Activated CD4-positive, alpha-beta T cell treated with anti-CD3 and anti-CD28 coated beads, Interleukin-2, amount 10 ng/mL, durations not matched to agents 24 days and 14 days (primary cell): ENCODE measurements at places on chromosomes 2 and 18.

DNA sequence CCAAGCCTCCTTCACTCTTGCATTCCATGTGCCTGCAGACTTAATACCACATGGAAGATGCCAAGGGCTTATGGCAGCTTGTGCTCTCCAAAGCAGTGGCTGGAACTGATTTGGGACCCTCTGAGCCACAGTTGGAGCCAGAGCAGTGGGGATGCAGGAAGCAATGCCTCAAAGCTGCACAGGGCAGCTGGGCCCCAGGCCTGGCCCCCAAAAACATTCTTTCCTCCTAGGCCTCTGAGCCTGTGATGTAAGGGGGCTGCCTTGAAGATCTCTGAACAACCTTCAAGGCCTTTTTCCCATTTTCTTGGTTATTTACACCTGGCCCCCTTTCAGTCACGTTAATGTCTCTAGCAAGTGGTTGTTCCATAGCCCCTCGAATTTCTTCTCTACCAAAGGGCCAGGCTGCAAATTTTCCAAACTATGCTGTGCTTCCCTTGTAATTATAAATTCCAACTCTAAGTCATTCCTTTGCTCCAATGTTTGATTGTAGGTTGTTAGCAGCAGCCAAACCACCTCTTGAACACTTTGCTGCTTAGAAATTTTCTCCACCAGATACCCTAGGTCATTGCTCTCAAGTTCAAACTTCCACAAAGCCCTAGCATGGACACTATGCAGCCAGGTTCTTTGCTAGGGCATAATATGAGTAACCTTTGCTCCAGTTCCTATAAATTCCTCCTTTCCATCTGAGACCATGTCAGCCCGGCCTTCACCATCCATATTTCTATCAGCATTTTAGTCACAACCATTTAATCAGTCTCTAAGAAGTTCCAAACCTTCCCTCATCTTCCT lies 245.0 kb upstream of the RBBP8 start:
- no peaks in the 10 kb centered on the region for H3K36me3 ChIP-seq
- H3K4me3 ChIP-seq, result no peak overlapping the region
- no peaks in the 10 kb centered on the region for H3K27me3 ChIP-seq
- no peak overlapping the region for H3K27ac ChIP-seq
- H3K4me1 ChIP-seq, result no peaks in the 10 kb centered on the region
- DNase-seq, result no peak

DNA sequence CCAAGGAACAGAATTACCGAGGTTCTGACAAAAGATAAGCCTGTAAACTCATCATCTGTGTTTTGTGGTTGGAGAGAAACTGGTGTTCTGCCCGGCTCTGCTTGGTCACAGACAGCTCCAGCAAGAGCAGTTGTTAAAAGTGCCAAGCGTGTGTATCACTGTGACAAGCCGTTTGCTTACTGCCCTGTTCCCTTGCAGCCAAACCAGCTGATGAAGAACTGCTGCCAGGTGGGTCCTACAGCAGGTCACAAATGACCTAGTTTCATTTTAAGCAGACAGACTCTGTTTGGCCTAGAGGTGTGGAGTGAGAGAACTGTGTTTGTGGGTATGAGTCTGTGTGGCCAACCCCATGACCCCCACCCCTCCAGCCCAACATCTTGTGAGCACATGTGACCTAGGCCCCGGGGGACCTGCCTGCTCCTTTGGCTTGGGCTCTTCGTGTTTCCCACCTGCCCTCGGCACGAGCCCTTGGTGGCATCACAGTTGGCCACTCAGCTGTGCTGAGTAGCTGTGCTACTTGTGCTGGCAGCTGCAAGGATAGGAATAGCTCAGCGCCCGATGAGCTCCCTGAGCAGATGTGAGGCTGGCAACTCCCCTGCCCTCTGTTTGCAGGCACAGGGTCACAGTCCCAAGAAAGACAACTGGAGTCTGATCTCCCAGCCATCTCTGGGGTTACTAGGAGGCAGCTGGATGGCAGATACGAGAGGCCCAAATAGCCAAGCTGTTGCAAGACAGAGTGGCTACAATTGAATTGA lies 9.7 kb downstream of the OXER1 start:
- H3K4me3 ChIP-seq, result no peak overlapping the region
- no peak overlapping the region for H3K27ac ChIP-seq
- DNase-seq, result no peak
- H3K4me1 ChIP-seq, result peaks cover 6% of the 10 kb centered on the region

DNA sequence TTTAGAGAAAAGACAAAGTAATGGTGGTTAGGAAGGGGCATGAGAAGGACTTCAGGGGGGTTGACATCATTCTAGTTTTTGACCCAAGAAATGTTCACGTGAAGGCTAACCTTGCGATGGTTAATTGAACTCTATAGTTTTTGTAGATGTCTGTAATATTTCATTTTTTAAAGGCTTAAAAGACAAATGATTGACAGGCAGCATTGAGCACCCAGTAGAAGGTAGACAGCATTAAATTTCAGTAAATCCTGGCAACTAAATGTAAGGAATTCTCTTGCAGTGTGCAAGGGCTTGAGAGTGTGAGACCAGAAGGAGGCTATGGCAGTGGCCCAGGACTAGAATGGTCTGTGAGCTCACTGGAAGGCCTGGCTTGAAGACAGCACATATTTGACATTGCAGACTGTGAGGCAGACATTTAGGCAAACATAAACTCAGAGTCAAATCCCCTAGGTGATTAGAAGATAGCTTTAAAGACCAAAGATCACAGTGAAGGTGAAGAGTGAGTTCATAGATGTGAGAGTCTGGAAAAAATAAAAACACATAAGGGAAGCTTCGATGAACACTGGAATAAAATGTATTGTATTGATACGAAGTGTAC lies 100.1 kb upstream of the MAP4K4 start:
- H3K36me3 ChIP-seq, result no peaks in the 10 kb centered on the region
- H3K27ac ChIP-seq, result no peak overlapping the region
- DNase-seq, result no peak
- H3K4me1 ChIP-seq, result peaks cover 6% of the 10 kb centered on the region
- H3K27me3 ChIP-seq, result no peaks in the 10 kb centered on the region

- H3K4me1 ChIP-seq, result peaks cover 7% of the 10 kb centered on the region
- no peak overlapping the region for H3K27ac ChIP-seq
- peaks cover 41% of the 10 kb centered on the region for H3K27me3 ChIP-seq
- H3K4me3 ChIP-seq, result no peak overlapping the region
Measured at GRCh38 chr2:172420216-172420615, 7.2 kb upstream of the ITGA6 start.

- no peak overlapping the region for H3K27ac ChIP-seq
- peaks cover 49% of the 10 kb centered on the region for H3K27me3 ChIP-seq
- H3K4me1 ChIP-seq, result no peaks in the 10 kb centered on the region
- H3K4me3 ChIP-seq, result no peak overlapping the region
Measured at GRCh38 chr2:26855466-26855865, 7.5 kb downstream of the DPYSL5 start.

DNA sequence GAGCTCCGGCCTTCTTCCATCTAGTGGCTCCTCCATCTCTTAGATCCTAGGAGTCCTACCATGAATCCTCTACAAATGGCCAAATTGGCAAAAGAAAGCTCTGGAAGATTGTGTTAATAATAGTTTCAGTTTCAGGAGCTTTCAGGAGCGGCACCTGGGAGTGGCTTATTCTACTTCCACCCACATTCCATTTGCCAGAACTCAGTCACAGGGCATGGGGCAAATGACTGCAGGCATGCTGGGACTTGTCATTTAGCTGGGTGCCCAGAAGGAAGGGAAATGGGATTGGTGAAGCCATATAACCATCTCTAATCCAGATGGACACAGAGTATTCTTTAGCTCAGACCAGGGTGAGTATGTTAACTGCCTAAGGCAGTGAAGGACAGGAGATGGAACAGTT lies 3.6 kb upstream of the LRATD1 start:
- H3K4me3 ChIP-seq, result no peak overlapping the region
- no peak for DNase-seq
- no peaks in the 10 kb centered on the region for H3K4me1 ChIP-seq
- peaks cover 27% of the 10 kb centered on the region for H3K27me3 ChIP-seq

DNA sequence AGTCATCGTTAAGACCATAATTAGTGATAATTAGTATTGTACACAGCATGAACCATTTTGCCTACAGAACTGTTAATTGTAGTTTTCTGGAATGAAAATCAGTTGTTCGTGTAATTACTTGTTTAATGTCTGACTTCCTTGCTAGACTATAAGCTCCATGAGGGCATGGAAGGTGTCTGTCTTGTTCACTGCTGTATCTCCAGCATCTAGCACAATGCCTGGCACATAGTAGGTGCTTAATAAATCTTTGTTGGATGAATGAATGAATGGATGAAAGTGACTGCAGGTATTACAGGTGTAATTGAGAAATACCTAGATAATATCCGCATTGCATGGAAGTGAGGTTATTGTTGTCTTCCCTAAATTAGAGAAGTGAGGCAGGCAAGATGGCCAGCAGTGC lies 21.8 kb downstream of the C2orf74 start:
- peaks cover 89% of the 10 kb centered on the region for H3K36me3 ChIP-seq
- peaks cover 50% of the 10 kb centered on the region for H3K4me1 ChIP-seq
- H3K27me3 ChIP-seq, result no peaks in the 10 kb centered on the region
- no peak overlapping the region for H3K4me3 ChIP-seq
- no peak overlapping the region for H3K27ac ChIP-seq

DNA sequence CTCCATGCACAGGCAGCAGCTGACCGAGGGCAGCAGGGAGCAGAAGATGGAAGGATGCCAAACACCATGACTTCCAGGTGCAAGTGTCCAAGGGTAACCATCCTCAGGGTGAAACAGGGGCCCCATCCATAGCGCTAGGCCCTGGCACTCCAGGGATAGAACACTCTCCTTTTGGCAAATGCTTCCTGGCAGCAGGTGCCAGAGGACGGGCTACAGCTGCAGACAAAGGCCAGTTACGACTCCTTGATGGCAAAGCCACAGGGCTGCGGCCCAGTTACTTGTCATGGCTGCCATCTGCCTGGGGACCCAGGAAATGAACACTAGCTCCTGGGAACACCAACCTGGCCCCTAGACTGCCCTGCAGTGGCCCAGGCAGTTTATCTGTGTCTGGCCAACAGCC lies 178.8 kb downstream of the TMEM163 start:
- DNase-seq, result no peak
- no peaks in the 10 kb centered on the region for H3K4me1 ChIP-seq
- no peak overlapping the region for H3K27ac ChIP-seq
- H3K4me3 ChIP-seq, result no peak overlapping the region

- peaks cover 7% of the 10 kb centered on the region for H3K27me3 ChIP-seq
- peaks cover 3% of the 10 kb centered on the region for H3K4me1 ChIP-seq
- DNase-seq, result no peak
- no peak overlapping the region for H3K4me3 ChIP-seq
Measured at GRCh38 chr2:96089356-96090195, 26.8 kb downstream of the ADRA2B start.

DNA sequence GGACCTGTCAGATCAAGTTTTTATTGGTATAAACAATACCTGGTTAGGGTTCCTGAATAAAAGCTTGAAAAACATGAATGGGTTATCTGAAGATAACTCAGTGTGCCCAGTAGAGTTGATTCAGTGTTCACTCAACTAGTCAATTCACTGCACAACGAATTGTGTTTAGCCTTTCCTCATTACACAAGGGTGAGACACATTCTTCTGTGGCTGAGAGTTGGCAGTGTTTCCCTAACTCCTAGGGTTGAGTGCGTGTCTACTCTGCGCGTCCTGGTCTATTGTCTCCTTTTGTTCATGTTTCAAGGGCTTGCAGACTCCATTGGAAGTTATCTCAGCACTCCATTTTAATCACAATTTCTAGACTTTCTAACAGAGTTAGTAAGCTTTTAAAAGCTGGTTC lies 32.8 kb upstream of the TMEM178A start:
- no peak overlapping the region for H3K4me3 ChIP-seq
- no peak for DNase-seq
- no peak overlapping the region for H3K27ac ChIP-seq

DNA sequence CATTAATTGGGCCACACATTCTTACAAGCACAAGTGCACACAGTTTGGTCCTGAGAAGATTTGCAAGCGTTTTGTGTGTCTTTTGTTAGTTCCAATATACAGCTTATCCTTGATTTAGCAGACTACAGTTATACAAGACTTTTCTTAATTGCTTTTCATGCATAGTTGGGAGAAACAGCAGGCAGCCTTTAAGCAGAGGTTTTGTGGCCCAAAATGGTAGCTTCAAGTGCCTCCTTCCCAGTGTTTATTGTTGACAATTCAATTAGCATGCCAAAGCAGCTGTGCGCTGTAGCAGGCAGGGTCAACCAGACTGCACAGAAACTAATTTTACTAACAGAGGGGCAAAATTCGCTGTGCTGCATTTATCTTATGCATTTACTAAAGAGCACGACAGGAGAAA lies 47.5 kb downstream of the FRZB start:
- no peaks in the 10 kb centered on the region for H3K36me3 ChIP-seq
- H3K4me3 ChIP-seq, result no peak overlapping the region
- peaks cover 18% of the 10 kb centered on the region for H3K27me3 ChIP-seq
- H3K27ac ChIP-seq, result no peak overlapping the region

DNA sequence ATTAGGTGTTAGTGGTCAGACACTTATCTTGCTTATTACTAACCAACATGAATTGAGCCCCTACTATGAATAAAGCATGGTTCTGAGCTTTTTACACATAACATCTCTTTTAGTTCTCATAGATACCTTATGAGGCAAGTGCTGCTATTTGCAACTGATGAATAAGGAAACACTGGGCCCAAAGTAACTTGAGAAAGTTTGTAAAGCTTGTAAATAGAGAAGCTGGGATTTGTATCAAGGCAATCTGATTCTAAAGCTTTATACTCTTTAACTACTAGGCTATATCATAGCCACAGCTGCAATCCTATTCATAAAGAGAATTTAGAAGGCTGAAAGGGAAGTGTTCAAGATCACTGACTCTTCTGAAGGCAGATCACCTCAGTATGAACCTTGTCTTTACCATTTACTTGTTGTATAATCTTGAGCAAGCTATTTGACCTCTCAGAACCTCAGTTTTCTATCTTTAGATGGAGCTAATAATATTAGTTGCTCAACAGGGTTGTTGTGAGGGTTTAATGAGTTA lies 60.4 kb downstream of the ABCB11 start:
- H3K4me1 ChIP-seq, result peaks cover 3% of the 10 kb centered on the region
- no peak for DNase-seq
- H3K36me3 ChIP-seq, result no peaks in the 10 kb centered on the region
- no peaks in the 10 kb centered on the region for H3K27me3 ChIP-seq
- no peak overlapping the region for H3K27ac ChIP-seq

- no peaks in the 10 kb centered on the region for H3K4me1 ChIP-seq
- H3K27ac ChIP-seq, result no peak overlapping the region
- no peak overlapping the region for H3K4me3 ChIP-seq
- no peaks in the 10 kb centered on the region for H3K36me3 ChIP-seq
- peaks cover 3% of the 10 kb centered on the region for H3K27me3 ChIP-seq
Measured at GRCh38 chr2:168997794-168998193, 33.3 kb downstream of the ABCB11 start.

- DNase-seq, result no peak
- no peak overlapping the region for H3K27ac ChIP-seq
- H3K36me3 ChIP-seq, result no peaks in the 10 kb centered on the region
- H3K4me1 ChIP-seq, result peaks cover 2% of the 10 kb centered on the region
Measured at GRCh38 chr2:111975053-111975552, 76.7 kb downstream of the MERTK start.

- no peaks in the 10 kb centered on the region for H3K36me3 ChIP-seq
- no peaks in the 10 kb centered on the region for H3K4me1 ChIP-seq
- no peak overlapping the region for H3K4me3 ChIP-seq
- peaks cover 9% of the 10 kb centered on the region for H3K27me3 ChIP-seq
- no peak overlapping the region for H3K27ac ChIP-seq
Measured at GRCh38 chr2:46821600-46821999, 94.0 kb downstream of the MCFD2 start.

- no peak for DNase-seq
- peaks cover 8% of the 10 kb centered on the region for H3K4me1 ChIP-seq
- H3K27ac ChIP-seq, result no peak overlapping the region
- no peak overlapping the region for H3K4me3 ChIP-seq
Measured at GRCh38 chr18:74115046-74115445, 32.6 kb downstream of the FBXO15 start.

- no peak overlapping the region for H3K27ac ChIP-seq
- no peak for DNase-seq
Measured at GRCh38 chr2:236862961-236863728, 222.5 kb upstream of the COPS8 start.

GRCh38 chr2:119206201-119206600 lies 17.4 kb upstream of the STEAP3 start:
- DNase-seq, result no peak
- H3K27ac ChIP-seq, result no peak overlapping the region
- H3K4me1 ChIP-seq, result no peaks in the 10 kb centered on the region
